ENCODE measurements at places on chromosomes 11 and 22. TPM values are rescaled to one million over a fixed set of nuclear protein-coding genes. Genes with fewer than 3 reads are reported as not detected.

Gene FREY1
- 0.25 TPM for polyA plus RNA-seq

Gene C11orf87
- polyA plus RNA-seq = 0.39 TPM

DNA sequence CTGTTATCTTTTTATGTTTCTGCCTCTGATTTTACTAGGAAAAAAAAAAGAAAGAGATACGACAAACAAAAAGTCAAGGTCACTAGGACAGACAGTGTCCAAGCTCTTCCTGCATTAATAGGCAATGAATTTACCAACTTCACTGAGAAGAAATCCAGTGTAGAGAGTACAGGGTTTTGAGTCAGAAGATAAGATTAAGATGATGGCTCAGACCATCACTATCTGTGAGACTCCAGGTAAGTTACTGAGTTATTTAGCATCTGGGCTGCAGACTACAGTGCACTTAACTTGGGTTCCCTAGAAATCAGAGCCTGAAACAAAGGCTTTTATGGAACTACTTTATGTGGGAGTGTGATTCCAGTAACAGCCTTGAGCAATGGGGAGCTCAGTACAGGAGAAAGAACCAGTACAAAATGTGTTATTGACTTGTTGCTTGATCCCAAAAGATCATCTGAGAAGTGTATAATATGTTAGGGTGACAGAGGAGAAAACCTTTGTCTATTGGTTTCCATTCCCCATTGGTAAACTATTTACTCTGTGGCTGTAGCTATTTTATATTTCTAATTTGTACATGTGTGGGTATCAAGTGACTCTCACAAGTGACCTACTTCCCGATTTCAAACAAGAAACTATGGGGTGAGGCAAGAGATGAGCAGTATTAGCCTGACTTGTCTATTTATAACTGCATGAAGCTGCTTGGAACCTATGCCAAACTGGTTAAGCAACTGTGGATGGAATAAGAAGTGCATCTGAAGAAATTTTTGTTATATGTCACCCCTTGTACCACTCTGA, 395.8 kb downstream of the RAB38 start:
- no peak for DNase-seq

DNA sequence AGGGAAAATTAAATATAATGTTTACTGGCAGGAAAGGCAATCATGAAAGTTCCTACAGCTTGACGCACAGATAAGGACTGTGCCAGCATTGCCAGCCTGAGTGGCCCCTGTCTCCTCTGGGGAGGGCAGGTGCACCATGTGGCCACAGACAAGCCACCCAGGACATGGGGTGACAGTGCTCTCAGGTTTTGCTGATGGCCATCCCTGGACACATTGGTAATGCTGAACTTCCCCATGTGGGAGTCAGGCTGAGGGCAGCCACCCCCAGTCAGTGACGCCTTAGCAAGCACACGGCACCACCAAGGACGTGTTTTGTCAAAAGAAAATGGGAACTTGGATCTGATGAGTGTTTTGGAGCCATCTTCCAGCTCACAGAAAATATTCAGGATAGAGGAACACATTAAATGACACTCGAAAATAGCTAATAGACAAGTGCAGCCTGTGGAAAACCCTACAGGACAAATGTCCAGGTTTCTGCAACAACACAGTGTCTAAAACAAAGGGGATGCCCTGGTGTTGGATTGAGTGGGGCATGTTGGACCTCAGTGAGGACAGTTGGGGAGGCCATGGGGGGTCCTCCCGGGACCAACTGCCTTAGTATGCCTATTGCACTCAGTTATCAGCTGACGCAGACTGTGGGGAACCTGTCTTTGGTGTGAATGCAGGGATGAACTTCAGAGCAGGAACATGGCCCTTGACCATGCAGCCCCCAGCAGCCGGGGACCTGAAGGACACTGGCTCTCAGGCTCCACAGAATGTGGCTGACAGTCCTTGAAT, 1450.5 kb downstream of the BRD1 start:
- no peak for DNase-seq

DNA sequence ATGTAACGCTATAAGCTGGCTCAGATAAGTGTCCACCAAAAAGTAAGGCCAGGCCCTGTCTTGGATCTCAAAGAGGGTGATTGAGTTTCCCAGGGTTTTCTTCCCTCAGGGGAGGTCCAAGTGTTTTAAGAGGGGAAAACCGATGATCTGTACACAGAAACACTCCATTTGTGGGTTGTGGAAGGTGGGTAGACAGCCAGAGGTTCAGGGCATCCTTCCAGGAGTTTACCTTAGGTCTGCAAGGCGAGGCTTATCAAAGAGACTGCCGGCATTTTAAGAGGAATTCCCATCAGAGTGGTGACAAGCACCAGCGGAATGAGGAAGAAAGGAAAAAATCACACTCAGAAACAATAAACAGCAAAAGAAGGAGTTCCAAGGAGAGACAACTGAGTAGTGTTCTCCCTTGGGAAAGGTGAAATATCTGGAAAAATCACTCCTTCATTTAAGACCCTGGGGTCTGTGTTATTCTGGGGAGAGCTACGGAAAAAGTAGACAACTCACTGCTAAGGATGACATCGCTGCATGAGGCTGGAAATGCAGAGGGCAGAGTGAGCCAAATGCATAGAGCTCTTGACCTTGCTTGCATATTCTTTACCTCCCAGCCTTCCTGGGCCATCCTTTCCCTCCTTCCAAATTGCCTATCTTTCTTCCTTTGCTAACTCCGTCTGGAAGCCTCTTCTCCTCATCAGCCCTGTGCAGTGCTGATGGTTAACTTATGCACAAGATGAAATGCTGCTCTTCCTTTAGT, 22.1 kb upstream of the MMP7 start:
- peak; percentile 17 for DNase-seq

DNA sequence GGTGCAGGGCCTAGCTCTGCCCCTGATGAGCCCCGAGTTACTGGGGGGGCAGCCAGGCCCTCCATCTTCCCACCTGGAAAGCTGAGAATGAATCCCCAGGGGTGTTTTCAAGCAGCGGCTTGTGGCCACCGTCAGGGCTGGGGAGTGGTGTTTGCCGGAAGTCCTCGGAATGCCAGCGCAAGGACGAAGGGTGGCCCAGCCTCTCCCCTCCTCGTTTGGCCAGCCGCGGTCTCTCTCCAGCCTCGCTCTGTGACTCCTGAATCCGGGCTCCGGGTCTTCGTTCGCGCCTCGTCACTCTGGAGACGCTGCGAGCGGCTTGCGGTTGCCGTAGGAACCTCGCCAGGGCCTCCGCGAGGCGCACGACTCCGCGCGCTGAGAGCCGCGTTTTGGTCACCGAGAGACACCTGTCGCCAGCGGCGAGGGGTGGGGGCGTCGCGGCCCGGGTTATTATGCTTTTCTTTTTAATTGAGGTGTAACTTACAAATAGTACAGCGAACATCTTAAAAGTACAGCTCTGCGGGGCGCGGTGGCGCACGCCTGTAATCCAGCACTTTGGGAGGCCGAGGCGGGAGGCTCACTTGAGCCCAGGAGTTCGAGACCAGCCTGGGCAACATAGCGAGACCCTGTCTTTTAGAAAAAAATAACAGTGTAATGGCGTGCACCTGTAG, 6.3 kb upstream of the KDELR3 start:
- peak; percentile 70 for DNase-seq

DNA sequence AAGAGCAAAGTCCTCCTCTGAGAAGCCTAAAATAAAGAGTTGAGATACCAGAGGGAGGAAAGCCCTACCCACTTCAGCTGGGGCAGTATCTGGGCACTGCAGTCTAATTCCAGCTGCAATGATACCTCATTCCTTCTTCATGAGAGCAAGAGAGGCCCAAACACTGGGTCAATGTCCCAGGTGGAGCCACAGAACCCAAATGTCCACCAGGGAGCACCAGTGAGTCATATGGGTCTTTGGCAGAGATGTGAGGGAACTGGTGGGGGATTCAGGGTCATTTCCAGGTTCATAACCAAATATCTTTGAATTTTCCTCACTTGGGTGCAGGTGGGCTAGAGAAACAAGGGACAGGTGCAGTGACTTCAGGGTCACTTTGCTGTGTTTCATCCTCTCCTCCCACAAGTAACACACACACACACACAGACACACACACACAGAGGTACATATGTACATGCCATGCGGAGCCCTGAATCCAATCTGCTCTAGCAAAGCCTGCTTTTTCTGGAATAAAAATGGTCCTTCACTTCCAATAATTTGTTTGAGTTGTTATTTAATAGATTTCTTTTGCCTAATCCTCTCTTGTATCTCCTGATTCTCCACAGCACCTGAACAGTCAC, 585.4 kb downstream of the SOX6 start:
- DNase-seq = peak; percentile 23

DNA sequence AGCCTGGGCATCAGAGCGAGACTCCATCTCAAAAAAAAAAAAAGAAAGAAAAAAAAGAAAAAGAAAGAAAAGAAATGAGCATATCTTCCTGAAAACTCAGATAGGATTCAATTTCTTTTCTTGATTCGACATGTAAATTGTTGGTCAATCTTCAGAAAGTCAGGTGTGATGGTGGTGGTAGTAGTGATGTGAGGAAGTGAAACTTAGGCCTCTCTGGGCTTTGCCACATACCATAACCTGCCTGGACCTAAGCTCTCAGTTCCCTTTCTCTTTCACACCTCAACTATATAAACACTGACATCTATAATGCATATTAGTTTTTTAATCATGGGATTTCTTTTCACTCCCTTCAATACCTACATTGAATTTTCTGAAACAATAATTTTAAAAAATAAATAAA, 98.0 kb upstream of the TBCEL start:
- DNase-seq = no peak

Gene HEPN1
- not detected for polyA plus RNA-seq

DNA sequence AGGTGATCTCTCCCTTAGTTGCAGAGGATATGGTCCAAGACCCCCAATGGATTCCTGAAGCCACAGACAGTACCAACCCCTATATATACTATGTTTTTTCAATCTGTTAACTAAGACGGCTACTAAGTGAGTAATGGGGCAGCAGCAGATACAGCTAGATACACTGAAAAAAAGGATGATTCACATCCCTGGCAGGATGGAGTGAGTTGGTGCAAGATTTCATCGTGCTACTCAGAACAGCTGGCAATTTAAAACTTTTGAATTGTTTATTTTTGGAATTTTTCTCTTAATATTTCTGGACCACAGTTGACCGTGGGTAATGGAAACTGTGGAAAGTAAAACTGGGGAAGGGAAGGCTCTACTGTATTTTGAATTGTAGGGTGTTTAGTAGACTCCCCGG, 17.0 kb upstream of the TMEM218 start:
- no peak for DNase-seq

Gene ZNF143
- 14.6 TPM for polyA plus RNA-seq

DNA sequence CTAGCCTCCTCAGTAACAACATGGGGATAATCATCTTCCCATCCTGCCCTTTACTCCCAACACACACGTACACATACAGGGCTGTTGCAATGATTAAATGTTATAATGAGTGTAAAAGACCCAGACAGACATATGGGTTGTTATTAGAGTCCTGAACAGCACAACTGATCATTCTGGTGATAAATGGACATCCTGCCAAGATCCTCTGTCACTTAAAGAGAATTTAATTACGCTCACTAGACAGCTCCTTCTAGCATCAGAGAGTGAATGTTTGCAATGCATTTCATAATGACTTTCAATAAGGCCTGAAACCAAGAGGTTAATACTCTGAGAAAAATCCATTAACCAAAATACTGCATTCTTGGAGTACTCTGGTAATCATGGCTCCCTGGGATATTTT, 115.8 kb downstream of the KCNC1 start:
- no peak for DNase-seq

GRCh38 chr22:27673839-27674238, 127.7 kb downstream of the MN1 start:
- no peak for DNase-seq

Gene OR51F2
- not detected for polyA plus RNA-seq

DNA sequence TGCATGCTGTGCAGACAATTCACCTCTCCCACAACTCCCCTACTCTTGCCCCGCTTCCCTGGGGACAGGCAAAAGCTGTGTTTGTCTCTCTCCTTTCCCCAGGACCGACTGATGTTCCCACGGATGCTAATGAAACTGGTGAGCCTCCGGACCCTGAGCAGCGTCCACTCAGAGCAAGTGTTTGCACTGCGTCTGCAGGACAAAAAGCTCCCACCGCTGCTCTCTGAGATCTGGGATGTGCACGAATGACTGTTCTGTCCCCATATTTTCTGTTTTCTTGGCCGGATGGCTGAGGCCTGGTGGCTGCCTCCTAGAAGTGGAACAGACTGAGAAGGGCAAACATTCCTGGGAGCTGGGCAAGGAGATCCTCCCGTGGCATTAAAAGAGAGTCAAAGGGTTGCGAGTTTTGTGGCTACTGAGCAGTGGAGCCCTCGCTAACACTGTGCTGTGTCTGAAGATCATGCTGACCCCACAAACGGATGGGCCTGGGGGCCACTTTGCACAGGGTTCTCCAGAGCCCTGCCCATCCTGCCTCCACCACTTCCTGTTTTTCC, 1.4 kb upstream of the MADD start:
- DNase-seq = no peak

Data from muscle of back (tissue), 13 donors.